ENCODE measurements at places on chromosomes 2 and 18.

- DNase-seq, result no peak
These were observed 223.7 kb downstream of the SOX11 start for GRCh38 chr2:5915881-5916310.

- peak; percentile 78 for DNase-seq
These were observed 87.4 kb downstream of the GAREM1 start for GRCh38 chr18:32383050-32383819.

GRCh38 chr2:123578016-123578415 lies 447.1 kb upstream of the CNTNAP5 start:
- DNase-seq, result no peak

DNA sequence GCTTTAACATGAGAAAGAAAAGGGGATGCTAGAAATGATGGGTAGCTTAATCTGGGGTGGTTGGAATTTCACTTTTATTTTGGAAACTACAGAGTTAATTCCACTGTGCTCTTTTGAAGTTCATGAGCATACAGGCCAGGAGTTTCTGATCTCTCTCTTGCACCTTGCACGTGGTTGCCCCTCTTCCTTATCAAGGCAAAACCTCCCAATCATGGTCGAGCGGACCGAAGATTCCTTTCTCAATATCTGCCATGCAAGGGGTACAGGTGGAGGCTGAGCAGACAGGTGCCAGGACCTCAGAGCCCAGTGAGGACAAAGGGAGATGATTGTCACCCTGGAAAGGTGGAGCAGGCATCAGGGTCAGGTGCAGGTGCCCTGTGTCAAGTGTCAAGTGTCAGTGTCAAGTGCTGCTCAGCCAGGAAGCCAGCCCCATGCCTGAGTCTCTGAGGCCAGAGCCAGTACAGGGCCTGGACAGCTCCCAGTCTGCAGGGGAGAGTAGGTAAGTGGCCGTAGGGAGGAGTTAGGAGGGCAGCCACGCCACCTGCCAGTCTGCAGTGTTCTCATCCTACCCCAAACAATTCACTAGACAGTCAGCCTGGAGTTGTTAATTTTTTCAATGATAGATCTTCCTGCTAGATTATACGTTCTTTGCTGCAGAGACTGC lies 42.2 kb downstream of the LPIN1 start:
- no peak for DNase-seq

- DNase-seq, result no peak
These were observed 33.1 kb upstream of the REG3G start for GRCh38 chr2:78992451-78992806.

DNA sequence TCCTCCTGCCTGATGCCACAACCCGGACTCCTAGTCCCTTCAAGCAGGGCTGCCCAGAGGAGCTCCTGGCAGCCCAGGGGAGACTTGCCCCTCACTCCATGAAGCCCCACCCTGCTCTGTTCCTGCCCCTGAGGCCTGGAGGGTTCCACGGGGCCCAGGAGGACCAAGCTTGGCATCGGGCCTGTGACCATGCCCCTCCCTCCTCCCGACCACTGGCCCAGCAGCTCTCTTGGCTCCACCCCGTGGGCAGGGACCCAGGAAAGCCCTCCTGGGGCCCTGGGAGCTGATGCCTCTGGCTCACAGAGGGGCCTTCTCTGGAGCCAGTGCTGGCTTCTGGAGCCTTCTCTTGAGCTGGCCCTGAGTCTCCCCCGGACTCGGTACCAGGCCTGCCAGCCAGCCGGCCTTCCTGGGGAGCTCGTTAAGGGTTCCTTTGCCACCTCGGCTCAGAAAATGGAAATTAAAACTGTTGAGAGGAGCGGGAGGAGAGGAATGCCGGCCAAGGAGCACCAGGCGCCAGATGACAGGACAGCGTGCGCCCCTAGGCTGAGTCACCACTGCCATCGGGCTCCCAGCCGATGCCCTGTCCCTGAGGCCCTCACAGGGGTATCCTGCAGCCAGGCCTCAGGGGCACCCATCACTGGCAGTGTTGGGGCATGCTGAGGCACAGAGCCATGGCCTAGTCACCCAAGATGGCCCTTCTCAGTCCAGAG lies 40.6 kb upstream of the SNED1 start:
- no peak for DNase-seq

DNA sequence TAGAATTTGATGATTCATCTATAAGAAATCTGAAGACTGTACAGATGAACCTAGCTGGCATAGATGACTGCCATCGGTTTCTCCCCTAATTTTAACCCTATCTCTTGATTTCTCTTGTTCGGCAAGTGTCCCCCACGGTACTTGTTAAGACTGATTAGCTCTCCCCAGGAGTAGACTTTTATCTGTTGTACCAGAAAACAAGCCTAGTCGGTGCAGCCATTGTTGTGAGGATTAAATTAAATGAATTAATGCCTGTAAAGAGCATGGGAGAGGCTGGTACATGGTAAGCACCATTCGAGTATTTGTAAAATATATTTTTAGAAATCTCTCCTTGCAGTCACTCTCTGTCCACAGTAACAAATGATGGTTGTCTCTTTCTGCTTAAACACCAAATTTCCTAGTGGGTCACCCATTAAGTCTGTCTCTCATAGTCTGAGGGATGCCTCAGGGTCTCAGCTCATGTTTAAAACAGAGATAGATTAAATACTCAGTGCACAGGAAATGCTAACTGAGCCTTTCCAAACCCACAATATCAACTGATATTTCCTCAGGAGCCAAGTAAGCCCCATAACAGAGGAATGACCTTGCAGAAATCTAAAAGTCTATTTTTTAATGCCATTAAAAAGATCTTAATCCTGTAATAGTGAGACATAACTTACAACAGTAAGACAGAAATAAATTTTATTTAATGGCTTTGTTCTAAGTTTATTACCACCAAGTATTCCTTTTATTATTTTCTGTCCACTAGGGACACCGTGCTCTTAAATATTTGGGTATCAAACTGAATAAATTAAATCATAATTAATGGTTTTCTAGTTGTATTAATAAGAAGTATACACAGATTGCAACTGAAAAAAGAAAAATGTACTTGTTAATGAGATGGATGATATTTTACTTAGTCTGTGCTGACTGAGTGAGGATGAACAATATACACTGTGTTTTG lies 2.9 kb upstream of the B4GALT6 start:
- no peak for DNase-seq

DNA sequence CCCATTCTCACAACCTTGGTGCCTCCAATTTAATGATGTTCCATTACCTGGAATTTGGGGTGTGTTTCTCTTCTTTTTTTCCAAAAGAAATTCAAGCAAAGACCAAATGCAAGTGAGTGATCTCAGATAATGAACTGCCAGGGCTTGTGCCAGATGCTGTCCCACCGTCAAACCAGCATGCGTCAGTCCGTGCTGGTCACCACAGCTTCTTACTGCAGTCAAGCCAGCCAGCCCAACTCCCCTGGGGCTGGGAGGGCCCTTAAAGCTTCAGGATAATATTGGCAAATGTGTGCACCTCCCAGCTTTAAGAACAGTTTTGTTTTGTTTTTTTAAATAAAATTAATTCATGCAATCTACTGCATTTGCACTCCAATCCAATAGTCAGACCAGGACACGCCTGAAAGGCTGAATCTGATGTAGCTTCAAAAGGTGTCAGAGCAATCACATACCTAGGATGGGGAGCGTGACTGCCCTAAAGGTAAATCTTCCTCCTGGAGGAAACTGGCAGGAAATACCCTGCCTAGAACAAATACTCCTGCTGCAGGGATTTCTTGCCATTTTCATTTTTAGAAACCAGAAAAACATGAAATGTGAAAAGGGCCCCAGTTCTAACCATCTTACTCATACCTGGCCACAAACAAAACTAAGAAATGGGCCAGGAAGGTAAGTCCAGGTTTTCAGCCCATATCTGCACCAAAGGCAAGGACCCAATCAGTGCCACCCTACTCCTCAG lies 26.8 kb upstream of the SP3 start:
- DNase-seq, result no peak

DNA sequence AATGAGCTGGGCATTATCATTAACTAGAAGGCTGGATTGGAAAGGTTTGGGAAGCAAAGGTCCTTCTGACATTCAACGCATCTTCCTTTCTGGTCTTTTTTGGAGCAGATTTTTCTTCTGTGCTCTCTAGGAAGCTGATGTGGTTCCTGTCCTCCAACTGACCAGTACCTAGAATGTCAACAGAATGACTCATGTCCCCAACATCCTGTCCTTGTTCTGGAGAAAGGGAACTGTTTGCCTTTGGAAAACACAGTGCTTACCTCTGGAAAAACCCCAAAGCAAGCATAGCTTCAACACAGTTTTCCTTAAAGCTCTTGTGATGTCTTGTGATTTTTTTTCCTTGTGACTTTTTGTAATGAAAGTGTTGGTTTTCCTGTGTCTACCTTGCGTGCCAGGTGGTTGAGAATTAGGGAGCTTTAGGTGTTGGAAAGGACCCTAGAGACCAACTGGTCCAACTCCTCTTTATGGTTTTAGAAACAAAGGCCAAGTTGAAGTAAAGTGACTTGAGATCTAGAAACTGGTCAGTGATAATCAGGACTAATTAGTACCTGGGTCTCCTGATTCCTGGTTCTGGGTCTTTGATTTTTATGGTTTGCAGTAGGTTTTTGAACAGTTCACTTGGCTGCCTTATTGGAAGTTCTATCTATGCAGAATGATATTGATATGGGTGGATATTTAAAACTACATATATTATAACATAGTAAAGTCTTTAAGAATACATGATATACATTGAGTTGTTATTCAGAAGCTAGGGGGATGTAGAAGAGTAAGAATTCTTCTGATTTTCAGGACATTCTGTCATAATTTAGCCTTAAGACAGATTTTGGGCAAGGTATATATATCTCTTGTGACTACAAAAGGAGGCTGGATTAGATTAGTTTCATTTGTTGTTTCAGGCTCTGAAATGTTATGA lies 70.5 kb downstream of the FMNL2 start:
- peak; percentile 65 for DNase-seq

GRCh38 chr2:95061601-95062183 lies 36.2 kb downstream of the MAL start:
- no peak for DNase-seq

DNA sequence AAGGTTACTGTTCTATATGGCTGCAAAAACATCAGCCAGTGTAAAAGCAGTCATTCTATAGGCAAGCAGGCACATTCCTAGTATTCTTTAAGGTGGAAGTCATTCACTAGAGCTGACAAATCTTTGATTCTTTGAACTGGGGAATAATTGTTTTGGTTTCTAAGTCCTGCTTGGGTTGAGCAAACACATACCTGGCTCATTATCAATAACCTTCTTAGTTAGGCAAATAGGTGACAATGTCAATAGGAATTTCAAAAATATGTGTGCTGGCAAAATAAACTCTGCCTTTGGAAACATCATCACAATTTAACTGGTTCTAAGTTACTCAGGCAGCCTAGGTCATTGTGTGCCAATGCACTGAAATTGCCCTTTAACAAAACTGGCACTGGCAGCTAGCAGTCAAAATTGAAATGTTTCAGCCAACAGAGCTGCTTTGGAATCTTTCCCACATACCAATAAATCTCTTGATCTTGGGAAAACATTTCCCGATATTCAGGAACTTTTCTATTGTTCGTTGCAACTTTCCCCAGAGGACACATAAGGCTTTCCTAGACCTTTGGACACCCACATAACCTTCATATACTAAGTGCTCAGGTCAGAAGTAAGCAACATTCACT lies 402.0 kb upstream of the MMADHC start:
- DNase-seq, result peak; percentile 27

DNA sequence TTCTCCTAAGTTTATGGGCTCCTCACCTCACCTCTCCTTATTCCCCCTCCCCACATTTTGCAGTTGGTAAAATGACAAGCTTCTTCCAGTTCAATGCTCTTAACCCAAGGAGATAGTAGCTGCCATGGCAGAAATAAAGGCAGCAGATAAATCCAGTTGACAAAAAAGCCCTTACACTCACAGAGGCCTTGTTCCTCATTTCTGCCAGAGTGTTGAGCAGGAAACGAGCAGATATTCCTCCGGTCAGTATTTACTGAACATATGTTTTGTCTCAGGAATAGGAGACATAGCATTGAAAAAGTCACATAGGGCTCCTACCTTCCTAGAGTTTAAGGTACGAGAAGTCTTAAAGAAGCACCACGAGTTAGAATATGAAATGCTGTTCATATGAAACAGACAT lies 493.7 kb upstream of the TNP1 start:
- no peak for DNase-seq

GRCh38 chr2:33444967-33445366 lies 31.5 kb upstream of the RASGRP3 start:
- DNase-seq, result no peak

DNA sequence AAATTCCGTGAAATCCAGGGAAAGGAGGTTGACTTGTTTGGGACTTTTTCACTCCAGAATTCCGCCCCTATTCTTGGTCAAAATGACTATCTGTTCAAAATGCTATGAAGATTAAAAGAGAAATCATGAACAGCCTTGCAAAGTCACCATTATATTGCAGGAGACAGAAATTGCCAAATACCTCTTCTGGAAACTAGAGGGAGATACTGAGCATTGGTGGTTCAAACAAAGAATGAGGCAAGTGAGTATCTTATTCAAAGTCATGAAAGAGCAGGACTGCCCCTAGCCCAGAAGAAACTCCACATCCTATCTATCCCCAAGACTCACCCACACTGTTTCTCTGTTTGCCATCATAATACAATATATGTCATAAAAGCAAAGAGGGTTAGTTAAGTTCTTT lies 862.3 kb upstream of the POU3F3 start:
- DNase-seq, result no peak

- no peak for DNase-seq
These were observed 29.0 kb upstream of the ATOH8 start for GRCh38 chr2:85724731-85725181.

DNA sequence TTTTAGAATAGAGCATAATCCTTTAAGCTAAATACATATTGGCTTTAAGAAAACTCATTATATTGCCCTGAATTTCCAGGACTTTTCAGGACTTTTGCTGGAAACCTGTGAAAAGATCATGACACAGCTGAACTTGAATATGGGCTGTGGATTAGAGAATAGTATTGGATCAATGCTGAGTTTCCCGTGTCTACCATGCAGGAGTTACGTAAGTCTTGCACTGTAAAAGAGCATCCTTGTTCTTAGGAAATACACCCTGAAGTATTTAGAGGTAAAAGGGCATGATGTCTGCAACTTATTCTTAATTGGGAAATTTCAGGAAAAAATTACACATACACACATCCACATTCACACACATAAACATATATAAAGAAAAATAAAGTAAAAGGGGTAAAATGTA lies 82.1 kb downstream of the ZFP36L2 start:
- no peak for DNase-seq

GRCh38 chr18:12552879-12553242 lies 105.0 kb downstream of the SPIRE1 start:
- DNase-seq, result no peak

GRCh38 chr2:235449568-235449967 lies 44.3 kb upstream of the AGAP1 start:
- DNase-seq, result no peak

DNA sequence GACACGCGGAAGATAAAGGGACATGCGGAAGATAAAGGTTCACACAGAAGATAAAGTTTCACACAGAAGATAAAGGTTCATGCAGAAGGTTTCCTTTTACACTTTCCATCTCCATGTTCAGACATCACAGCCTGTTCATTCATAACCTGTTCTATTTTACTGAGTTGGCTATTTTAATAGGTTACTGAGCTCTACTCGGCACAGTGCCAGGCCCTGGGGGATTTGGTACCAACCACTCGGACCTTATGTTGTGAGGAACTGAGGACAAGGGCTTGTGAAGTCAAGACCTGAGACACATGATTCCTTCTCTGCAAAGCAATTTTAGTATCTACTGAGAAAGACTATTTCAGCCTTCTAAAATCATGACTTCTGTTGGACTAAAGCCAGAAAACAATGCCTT lies 75.0 kb upstream of the ALKAL2 start:
- DNase-seq, result no peak
